ENCODE measurements at places on chromosomes 4 and X.

GRCh38 chrX:37658343-37659030 lies 27.1 kb upstream of the XK start:
- no peak for ATAC-seq

- ATAC-seq = no peak
Measured at GRCh38 chrX:154799556-154800348, 5.5 kb downstream of the MPP1 start.

DNA sequence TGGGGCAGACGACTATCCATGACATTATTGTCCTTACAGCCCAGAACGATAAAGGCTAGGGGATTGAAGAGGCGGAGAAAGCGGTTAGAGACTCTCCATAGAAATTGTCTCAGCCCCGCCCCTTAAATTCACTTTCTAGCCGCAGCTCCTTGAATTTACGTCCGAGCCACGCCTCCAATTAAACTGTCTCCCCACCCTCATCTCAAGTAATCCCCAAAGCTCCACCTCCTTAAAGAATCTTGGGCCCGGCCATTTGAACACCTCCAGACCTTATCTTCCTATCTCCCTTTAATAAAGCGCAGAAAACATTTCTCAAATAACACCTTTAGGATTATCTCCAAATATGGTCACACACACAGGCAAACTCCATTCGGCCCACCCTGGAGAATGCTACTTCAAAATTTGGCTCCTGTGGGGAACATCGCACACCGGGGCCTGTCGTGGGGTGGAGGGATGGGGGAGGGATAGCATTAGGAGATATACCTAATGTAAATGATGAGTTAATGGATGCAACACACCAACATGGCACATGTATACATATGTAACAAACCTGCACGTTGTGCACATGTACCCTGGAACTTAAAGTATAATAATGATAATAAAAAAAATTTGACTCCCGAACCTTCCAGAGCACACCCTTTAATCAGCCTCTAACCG lies 7.2 kb upstream of the MAGIX start:
- peak; percentile 60 for ATAC-seq

DNA sequence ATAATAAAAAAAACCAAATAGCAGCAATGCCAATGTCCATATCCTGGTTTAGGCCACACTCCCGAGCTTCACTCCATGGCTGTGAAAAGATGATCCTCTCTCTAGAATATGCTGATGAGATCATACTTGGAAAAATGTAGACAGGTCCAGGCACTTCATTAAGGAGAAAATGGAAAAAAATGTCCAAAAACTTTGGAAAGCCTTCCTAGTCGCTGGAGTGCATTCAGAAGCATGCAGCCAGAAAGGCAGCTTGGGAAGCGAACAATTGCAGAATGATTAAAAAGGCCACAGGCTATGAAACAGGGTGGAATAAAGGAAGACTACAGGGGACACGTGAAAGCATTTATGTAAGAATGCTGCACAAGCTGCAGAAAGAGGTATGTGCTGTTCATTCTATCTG lies 165.6 kb upstream of the HCCS start:
- ATAC-seq = no peak

- ATAC-seq = no peak
Measured at GRCh38 chr4:130054908-130055307, 959.0 kb downstream of the C4orf33 start.

DNA sequence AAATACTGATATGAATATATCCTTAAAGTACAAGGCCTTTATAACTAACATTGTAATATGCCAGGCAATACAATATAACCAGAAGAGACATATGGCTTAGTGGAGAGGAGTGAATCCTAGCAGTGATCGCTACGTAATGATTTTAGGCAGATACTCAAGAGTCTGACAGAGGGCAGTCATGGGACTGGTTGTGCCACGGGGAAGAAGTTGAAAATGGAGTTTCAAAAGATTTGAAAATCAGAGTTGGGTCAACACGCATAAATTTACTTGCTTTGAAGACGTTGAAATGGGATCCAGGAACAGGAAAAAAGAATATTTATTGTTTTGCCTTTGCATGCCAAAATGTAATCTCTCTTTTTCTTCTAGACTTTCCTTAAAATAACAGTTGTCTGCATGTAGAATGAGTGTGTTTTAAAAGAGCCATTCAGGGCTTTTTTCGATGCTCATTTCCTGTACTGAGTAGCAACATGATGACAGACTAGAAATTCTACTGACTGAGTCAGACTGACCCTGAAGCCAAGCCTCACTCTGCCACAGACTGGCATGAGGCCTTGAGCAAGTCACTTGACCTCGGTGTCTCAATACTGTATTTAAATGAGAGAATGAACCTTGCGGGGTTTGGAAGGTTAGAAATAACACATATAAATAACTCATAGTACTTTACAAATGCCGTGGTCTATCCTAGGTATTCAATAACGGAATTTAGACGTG lies 8.1 kb upstream of the SMS start:
- ATAC-seq = peak; percentile 71

GRCh38 chr4:25345744-25346143 lies 31.3 kb upstream of the ANAPC4 start:
- ATAC-seq = no peak

- ATAC-seq = no peak
Measured at GRCh38 chrX:74023203-74023602, 280.8 kb upstream of the ZCCHC13 start.

DNA sequence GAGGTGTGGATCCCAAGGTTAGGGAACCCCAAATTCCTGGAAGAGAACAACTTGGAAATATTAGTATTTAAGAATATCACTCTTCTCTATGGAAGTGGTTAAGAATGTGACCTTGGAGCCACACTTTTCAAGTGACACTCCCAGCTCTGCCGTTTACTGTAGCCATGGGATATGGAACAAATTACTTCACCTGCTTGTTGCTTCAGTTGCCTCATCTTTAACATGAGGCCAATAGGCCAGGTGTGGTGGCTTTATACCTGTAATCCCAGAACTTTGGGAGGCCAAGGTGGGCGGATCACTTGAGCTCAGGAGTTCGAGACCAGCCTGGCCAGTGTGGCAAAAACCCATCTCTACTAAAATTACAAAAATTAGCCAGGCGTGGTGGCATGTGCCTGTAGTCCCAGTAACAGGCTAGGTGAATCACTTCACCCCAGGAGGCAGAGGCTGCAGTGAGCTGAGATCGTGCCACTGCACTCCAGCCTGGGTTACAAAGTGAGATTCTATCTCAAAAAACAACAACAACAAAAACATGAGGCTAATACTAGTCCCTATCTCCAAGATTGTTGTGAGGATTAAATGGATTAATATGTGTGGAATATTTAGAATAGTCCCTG lies 13.0 kb downstream of the IL13RA1 start:
- ATAC-seq = no peak

GRCh38 chrX:1300449-1300848 lies 31.8 kb downstream of the CSF2RA start:
- no peak for ATAC-seq

DNA sequence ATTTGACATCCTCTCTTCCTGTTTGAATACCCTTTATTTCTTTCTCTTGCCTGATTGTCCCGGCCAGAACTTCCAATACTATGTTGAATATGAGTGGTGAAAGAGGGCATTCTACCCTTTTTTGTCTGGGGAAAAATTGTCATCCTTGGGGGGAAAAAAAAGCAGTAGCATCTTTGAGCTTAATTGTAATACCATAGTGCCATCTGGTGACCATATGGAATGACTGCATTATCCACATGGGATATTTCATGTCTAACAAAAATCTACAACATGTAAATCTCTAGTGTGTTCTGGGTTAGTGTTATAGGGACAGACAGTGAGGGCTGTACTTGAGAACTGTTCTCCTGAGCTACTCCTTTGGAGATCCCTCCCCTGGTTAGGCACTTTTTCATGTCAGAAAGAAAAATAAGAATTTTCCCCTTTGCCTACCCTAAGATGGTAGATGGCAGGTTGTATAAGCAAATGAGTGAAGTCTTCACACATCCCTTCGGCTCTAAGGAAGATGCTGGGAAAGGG lies 26.0 kb downstream of the CAPN6 start:
- ATAC-seq = no peak
